Common myeloid progenitor, CD34-positive (primary cell): ENCODE measurements at places on chromosomes 1 and 21.

- no peak for DNase-seq
- H3K36me3 ChIP-seq: no peaks in the 10 kb centered on the region
- H3K27me3 ChIP-seq: no peaks in the 10 kb centered on the region
- H3K4me3 ChIP-seq: no peak overlapping the region
- H3K27ac ChIP-seq: no peak overlapping the region
- no peaks in the 10 kb centered on the region for H3K4me1 ChIP-seq
Measured at GRCh38 chr1:93729906-93730305, 48.3 kb upstream of the BCAR3 start.

DNA sequence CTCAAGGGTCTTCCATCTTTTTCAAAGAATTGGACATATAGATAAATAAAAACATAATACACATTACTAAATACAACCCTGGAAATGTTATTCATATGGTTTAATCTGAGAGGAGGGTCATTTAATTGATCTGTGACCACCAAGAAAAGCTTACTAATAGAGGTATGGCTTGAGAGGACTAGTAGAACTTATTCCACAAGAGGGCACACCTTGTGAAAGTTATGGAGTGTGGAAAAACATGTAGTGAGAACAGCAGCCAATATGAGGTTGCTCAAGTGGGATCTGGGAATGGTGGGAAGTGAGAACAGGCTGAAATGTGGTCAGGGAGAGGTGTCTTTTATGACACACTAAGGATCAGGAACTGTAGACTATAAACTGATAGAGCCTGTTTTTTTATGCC, 973.5 kb upstream of the B3GALT2 start:
- H3K27me3 ChIP-seq: no peaks in the 10 kb centered on the region
- no peak overlapping the region for H3K4me3 ChIP-seq
- no peak overlapping the region for H3K27ac ChIP-seq

DNA sequence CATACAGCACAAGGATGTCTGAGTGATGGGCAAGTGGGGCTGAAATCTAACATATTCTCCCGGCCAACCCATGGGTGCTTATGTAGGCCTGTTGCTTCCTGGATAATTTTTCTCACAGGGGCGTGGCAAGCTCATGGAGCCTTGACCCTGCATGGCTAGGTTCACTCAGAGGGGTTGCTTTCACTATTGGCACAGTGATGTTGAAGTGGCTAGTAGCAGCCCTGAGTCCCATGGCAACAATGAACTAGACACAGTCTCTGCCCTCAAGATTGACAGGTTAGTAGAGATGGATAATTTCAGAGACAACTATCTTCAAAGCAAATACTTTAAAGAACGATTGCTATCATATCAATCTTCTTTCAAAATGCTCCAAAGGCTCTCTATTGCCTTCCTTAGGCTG, 6.5 kb upstream of the MAB21L3 start:
- H3K4me3 ChIP-seq: no peak overlapping the region
- H3K4me1 ChIP-seq: no peaks in the 10 kb centered on the region
- H3K27ac ChIP-seq: no peak overlapping the region
- DNase-seq: no peak
- no peaks in the 10 kb centered on the region for H3K36me3 ChIP-seq
- no peaks in the 10 kb centered on the region for H3K27me3 ChIP-seq

DNA sequence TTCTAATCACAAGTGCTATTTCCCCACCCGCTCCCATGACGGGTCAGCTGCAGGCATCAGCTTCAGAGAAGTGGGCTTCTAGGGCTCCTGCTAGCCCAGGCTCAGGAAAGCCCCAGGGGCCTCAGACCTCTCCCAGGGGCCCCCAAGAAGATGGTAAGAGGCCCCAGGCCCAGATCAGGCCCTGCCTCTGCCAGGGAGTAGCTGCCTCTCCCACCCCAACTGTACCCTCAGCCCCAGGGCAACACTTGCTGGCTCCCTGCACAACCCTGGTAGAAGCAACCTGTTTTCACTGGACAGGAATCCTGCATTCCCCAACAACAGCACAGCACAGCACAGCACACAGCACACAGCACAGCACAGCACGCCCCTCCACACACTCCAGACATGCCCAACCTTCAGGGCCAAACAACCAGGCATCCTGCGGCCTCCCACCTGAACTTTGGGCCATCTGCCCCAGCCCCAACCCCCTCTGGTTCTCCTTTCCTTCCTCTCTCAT, 6.5 kb downstream of the BLACAT1 start:
- no peaks in the 10 kb centered on the region for H3K36me3 ChIP-seq
- peaks cover 17% of the 10 kb centered on the region for H3K27me3 ChIP-seq
- H3K4me3 ChIP-seq: no peak overlapping the region
- DNase-seq: no peak
- H3K4me1 ChIP-seq: peaks cover 5% of the 10 kb centered on the region

DNA sequence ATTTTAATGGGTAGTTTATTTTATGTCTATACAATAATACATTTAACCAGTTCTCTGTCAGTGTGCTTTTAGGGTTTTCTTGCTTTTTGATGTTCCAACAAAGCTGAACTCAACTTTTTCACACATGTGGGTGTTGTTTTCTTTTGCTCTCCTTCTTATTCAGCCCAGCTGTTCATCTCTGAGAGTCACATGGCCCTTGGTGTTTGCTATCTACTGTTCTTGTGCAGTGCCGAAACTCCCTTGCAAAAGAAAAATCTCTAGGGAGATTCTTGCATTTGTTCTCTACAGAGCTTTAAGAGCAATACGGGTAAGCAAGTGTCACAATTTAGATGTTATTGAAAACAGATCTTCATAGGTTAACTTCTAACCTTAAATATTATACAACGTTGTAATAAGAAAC, 281.1 kb upstream of the CXADR start:
- no peak overlapping the region for H3K4me3 ChIP-seq
- no peaks in the 10 kb centered on the region for H3K4me1 ChIP-seq
- H3K36me3 ChIP-seq: no peaks in the 10 kb centered on the region
- no peak overlapping the region for H3K27ac ChIP-seq
- no peak for DNase-seq

- H3K27me3 ChIP-seq: no peaks in the 10 kb centered on the region
- H3K36me3 ChIP-seq: no peaks in the 10 kb centered on the region
- peaks cover 4% of the 10 kb centered on the region for H3K4me1 ChIP-seq
- no peak for DNase-seq
- H3K27ac ChIP-seq: no peak overlapping the region
Measured at GRCh38 chr1:94612525-94613204, 71.1 kb upstream of the F3 start.

DNA sequence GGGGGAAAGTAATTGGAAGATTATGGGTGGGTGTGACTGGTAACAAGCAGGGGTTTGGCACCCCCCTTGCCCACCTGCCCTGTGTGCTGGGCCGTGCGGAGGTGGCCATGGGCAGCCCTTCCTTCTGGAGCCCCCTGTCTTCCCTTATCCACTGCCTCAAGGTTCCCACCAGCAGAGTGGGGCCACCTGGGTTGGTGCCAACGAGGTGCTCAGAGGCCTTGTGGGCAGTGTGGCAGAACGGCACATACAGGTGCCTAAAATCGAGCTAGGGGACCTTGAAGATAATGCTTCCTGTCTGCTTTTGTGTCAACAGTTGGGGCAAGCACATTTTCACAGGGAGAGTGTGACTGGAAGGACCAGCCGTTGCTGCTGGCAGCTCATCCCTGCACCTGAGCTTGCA, 161.8 kb downstream of the PCBP3 start:
- no peak for DNase-seq
- H3K4me3 ChIP-seq: no peak overlapping the region
- no peaks in the 10 kb centered on the region for H3K36me3 ChIP-seq
- H3K27me3 ChIP-seq: no peaks in the 10 kb centered on the region
- peaks cover 2% of the 10 kb centered on the region for H3K4me1 ChIP-seq

GRCh38 chr1:94020764-94021579, 100.0 kb downstream of the ABCA4 start:
- H3K27ac ChIP-seq: no peak overlapping the region
- no peak for DNase-seq
- no peaks in the 10 kb centered on the region for H3K4me1 ChIP-seq
- H3K36me3 ChIP-seq: no peaks in the 10 kb centered on the region
- H3K27me3 ChIP-seq: no peaks in the 10 kb centered on the region

GRCh38 chr21:45507523-45507875, 34.7 kb downstream of the SLC19A1 start:
- H3K27ac ChIP-seq: no peak overlapping the region
- H3K36me3 ChIP-seq: peaks cover 14% of the 10 kb centered on the region
- no peak for DNase-seq
- H3K4me1 ChIP-seq: no peaks in the 10 kb centered on the region
- H3K27me3 ChIP-seq: no peaks in the 10 kb centered on the region

GRCh38 chr21:37380349-37381323, 14.1 kb downstream of the DYRK1A start:
- H3K4me3 ChIP-seq: peak overlapping the region; percentile 35
- H3K27ac ChIP-seq: peak overlapping the region; percentile 68
- peaks cover 4% of the 10 kb centered on the region for H3K36me3 ChIP-seq
- no peaks in the 10 kb centered on the region for H3K27me3 ChIP-seq
- no peak for DNase-seq

GRCh38 chr1:245822996-245823395, 668.2 kb downstream of the KIF26B start:
- no peak overlapping the region for H3K27ac ChIP-seq
- H3K4me3 ChIP-seq: no peak overlapping the region
- DNase-seq: no peak
- no peaks in the 10 kb centered on the region for H3K27me3 ChIP-seq

GRCh38 chr1:93750955-93751354, 69.3 kb upstream of the BCAR3 start:
- no peak overlapping the region for H3K4me3 ChIP-seq
- H3K4me1 ChIP-seq: peaks cover 3% of the 10 kb centered on the region
- no peaks in the 10 kb centered on the region for H3K27me3 ChIP-seq
- H3K27ac ChIP-seq: no peak overlapping the region
- peak; percentile 42 for DNase-seq

DNA sequence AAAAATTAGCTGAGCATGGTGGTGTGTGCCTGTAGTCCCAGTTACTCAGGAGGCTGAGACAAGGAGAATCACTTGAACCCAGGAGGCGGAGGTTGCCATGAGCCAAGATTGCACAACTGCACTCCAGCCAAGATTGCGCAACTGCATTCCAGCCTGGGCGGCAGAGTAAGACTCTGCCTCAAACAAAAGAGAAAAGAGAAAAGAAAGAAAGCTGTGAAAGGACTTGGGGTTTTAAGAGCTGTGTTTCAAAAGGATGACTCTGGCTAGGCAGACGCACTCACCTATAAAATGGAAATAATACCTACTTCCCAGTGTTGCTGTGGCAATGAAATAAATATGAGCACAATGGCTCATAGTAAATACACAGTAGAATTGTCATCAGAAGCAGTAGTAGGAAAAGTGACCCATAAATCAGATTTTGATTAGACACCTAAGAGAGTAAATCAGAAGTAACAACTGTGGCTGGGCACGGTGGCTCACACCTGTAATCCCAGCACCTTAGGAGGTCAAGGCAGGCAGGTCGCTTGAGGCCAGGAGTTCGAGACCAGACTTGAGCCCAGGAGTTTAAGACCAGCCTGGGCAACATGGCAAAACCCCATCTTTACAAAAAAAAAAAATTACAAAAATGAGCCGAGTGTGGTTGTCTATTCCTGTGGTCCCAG, 45.9 kb upstream of the PUM1 start:
- H3K27ac ChIP-seq: no peak overlapping the region
- H3K27me3 ChIP-seq: no peaks in the 10 kb centered on the region
- no peaks in the 10 kb centered on the region for H3K36me3 ChIP-seq
- no peak for DNase-seq

GRCh38 chr1:64215576-64215975, 12.2 kb downstream of the UBE2U start:
- H3K36me3 ChIP-seq: no peaks in the 10 kb centered on the region
- H3K27ac ChIP-seq: no peak overlapping the region
- no peaks in the 10 kb centered on the region for H3K4me1 ChIP-seq
- no peak overlapping the region for H3K4me3 ChIP-seq

DNA sequence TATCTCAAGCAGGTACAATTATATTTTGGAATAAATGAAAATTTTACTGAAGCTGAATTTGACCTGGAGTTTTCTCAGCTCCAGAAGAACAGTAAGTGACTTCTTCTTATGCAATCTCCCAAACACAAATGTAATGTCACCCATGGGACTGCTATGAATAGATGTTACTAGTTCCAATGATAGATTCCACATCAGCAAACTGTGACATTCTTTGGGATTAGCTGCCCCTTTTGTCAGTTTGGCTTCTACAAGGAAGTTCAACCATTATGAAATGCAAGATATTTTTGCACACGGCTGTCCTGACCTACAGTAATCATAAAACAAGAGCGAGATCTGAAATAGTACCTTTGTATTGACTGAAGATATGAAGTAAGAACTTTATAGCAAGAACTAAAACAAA, 27.8 kb upstream of the TSNAX start:
- no peak for DNase-seq
- no peak overlapping the region for H3K27ac ChIP-seq
- H3K36me3 ChIP-seq: no peaks in the 10 kb centered on the region
- no peaks in the 10 kb centered on the region for H3K27me3 ChIP-seq

- DNase-seq: no peak
- H3K4me3 ChIP-seq: no peak overlapping the region
- H3K27ac ChIP-seq: no peak overlapping the region
- no peaks in the 10 kb centered on the region for H3K27me3 ChIP-seq
Measured at GRCh38 chr1:158075078-158075477, 81.6 kb downstream of the KIRREL1 start.

GRCh38 chr1:172818841-172819527, 160.1 kb downstream of the FASLG start:
- H3K36me3 ChIP-seq: no peaks in the 10 kb centered on the region
- DNase-seq: peak; percentile 27
- no peaks in the 10 kb centered on the region for H3K27me3 ChIP-seq
- no peak overlapping the region for H3K27ac ChIP-seq

GRCh38 chr1:148352470-148353053, 130.5 kb downstream of the PPIAL4G start:
- H3K27ac ChIP-seq: no peak overlapping the region
- no peak overlapping the region for H3K4me3 ChIP-seq
- H3K27me3 ChIP-seq: peaks cover 23% of the 10 kb centered on the region
- no peak for DNase-seq
- peaks cover 12% of the 10 kb centered on the region for H3K4me1 ChIP-seq

DNA sequence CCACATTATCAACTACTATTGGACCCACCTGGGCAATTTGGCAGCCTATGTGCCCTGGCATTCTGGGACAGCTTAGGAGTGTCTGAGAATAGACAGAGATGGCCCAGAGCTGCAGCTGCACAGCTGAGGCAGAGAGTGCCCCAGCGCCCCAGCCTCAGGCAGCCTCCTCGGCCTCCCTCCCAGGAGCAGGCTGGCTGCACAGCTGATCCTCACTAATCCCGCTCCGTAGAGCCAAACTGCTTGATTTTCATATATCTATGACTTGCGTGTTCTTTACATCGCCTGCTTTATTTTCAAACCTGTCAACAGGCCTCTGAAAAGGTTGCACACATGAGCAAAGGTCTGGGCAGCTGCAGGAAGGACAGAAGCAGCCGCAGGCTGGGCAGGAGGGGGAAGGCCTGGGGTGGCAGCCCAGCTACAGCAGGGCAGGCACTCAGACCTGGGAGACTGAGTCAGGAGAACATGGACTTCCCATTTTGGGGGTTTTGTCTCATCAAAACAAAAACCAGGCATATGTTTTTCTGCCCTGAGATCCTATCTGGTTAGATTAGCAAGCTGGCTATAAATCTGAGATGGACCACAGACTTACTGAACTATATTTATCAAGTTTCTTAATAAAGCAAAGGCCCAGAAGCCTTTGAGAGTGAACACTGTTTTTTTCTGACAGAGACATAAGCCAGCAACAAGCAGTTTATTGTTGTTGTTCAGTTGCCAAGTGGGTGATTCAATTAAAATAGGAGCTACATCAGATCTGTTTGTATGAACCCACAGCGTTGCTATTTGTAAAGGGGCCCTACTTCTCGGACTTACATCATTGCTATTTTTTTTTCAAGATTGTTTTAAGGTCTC, 301.8 kb upstream of the DUSP10 start:
- no peak overlapping the region for H3K4me3 ChIP-seq
- no peak for DNase-seq
- peaks cover 9% of the 10 kb centered on the region for H3K4me1 ChIP-seq
- no peaks in the 10 kb centered on the region for H3K36me3 ChIP-seq
- H3K27me3 ChIP-seq: no peaks in the 10 kb centered on the region
